ENCODE measurements at places on chromosomes 3 and 15.

GRCh38 chr3:8485141-8485870, 16.3 kb upstream of the LMCD1 start:
- DNase-seq = no peak

DNA sequence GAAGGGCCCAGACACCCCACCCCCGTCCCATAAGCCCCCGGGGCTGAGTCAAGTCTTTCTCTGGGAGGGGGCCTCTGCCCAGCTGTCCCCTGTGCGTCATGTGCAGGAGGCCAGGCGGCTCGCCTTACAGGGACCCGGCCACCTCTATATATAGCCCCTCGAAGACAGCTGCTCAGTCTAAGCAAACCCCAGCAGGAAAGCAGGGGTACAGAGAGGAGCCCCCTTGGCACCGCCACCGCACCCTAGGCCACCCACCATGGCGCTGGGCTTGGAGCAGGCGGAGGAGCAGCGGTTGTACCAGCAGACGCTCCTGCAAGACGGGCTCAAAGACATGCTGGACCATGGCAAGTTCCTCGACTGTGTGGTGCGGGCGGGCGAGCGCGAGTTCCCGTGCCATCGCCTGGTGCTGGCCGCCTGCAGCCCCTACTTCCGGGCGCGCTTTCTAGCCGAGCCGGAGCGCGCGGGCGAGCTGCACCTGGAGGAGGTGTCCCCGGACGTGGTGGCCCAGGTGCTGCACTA, at the start of gene KLHL40:
TSS of gene KLHL40 (plus strand) at position 175 of the 519 bp plus-strand sequence. CDS start at position 257, 82 bp downstream.
- DNase-seq = no peak

GRCh38 chr3:176595307-176595706, 602.0 kb downstream of the TBL1XR1 start:
- no peak for DNase-seq

DNA sequence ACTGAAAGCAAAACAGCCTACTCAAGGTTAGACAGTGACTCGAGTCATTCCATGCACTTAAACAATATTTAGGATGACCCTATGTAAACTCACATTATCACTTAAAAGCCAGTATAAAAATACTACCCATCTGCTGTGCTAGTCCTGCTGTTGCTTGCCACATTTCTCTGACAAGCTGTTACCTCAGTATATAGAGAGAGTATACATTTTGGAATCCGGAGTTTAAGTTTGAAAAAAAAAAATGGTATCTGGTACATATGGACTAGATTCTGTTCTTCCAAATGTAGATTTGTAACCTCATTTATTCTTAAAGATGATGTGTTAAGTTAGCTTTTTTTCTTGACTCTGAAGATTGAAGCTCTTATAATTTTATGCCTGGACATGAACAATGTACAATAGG, 503.8 kb upstream of the TPRG1 start:
- DNase-seq = no peak

DNA sequence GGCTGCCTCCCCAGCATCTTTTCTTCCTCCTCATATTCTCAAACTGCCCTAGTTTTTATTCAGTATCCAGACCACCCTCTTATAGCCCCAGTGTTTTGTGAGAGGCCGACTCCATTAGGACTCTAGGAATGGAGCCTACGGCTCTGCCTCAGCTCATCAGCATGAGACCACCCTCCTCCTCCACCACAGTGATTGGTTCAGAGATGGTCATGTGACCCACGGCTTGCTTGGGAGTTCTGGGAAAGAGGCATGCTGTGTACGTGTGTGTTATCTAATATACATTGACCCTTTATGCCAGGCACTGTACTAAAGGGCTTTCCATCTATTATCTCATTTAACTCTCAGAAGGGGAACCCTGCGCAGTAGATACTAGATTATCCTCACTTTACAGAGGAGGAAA, 17.8 kb upstream of the CMTM7 start:
- no peak for DNase-seq

DNA sequence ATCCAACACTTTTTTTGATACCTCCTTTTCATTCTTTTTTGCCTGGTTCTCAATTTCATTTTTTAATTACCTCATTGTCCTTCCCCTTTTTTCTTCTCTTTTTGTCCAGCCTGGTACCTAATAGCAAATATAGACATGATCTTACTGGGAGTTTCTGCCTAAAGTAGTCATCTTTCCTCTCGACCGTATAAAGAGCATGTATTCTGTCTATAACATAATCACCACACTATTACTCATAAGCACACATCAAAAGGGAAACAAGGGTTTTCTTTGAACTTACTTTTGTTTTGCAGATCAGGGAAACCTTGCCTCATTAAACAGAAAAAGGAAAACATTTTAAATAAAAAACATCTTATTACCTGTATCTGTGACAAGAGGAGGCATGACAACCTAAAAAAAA, 33.0 kb downstream of the FAM98B start:
- no peak for DNase-seq

GRCh38 chr3:58352626-58353025, 19.9 kb downstream of the PXK start:
- no peak for DNase-seq

GRCh38 chr3:9940746-9941145, 7.1 kb downstream of the CRELD1 start:
- no peak for DNase-seq

GRCh38 chr3:153087595-153088566, 74.1 kb upstream of the RAP2B start:
- DNase-seq = peak; percentile 90

GRCh38 chr3:190988102-190988501, 125.6 kb upstream of the GMNC start:
- no peak for DNase-seq

DNA sequence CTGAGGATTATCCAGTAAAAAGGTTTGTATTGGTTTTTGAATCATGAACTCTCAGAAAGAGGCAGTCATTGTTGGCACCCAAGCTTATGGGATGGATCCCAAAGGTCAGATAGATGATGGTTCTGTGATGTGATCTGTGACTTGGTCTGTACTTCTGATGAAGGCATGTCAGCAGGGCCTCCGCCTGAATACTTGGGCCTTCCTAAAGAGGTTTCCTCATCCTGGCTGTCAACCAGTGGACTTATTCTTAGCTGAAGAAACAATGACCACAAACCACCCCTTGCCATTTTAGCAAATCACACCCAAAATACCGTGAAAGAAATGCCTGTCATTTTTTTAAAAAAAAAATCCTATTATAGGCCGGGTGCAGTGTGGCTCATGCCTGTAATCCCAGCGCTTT, 48.2 kb upstream of the SLC9A9 start:
- no peak for DNase-seq

DNA sequence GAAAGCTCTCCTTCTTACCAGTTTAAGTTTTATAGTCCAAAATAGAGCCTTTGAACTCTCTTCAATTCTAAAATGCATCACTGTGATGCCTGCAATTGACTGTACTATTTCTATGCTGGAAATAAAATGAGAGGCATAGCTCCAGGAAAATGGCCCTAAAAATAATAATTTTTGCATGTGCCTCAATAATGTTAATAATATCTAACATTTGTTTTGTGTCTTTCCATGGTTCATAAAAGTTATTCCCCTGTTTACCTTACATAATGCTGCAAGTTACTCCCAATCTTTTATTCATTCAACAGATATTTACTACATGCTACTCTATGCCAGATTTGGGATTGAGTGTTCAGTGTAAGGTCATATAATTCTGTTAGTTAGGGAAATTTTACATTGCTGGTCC, 574.0 kb downstream of the RBMS3 start:
- DNase-seq = no peak

GRCh38 chr3:164732166-164732565, 346.1 kb downstream of the SI start:
- no peak for DNase-seq

- DNase-seq = no peak
Observed at GRCh38 chr3:130894130-130894985, 474 bp downstream of the ATP2C1 start.

GRCh38 chr15:68818769-68819494, 1.8 kb downstream of the ANP32A start:
- DNase-seq = no peak

DNA sequence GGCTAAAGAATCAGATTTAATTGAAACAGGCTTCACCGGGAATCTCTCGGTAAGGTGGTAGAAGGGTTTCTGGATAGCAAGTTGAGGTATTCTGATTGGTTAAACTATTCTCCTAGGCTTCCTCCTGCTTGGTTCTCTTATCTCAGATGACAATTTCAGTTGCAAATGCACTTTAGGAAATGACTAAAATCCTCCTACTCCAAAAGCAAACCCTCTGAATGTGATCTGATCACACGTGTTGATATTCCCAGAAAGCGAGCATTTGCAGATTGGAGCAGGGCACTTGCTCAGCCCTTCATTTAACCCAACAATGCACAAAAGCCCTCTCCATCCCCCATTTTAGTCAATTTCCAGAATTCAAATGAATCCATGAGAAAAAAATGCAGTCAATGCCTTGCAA, 55.6 kb upstream of the ICE2 start:
- no peak for DNase-seq

- no peak for DNase-seq
Observed at GRCh38 chr15:63908281-63908680, 74.5 kb upstream of the HERC1 start.

DNA sequence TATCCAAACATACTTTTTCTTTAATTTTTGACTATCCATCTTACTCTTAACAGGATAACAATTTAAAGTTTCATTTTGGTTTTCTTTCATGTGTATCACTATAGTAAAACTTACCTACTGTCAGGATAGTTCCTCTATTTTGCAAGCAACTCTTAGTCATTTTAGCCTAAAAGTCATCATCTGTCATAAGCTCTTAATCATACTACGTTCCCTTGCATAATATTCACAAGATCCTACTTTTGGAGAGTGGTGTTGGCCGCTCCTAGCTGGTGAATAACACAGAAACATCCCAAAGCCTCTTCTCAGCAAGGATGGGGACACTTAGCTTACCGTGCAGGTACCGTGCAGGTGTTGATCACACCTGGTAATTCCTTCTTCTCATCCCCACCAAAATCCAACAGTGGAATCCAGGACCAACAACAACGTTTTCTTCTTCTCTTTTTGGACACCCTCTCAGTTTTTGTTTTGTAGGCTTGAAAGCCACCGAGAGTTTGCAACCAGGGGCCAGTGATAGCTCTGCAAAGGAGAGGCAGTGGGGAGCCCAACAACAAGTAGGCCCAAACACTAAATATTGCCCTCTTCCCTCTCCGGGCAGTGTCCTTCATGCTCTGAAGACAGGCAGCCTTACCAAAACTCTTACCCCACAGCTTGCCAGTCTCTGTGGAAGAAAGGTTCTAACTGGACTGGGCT, 433 bp downstream of the FILIP1L start:
- no peak for DNase-seq

DNA sequence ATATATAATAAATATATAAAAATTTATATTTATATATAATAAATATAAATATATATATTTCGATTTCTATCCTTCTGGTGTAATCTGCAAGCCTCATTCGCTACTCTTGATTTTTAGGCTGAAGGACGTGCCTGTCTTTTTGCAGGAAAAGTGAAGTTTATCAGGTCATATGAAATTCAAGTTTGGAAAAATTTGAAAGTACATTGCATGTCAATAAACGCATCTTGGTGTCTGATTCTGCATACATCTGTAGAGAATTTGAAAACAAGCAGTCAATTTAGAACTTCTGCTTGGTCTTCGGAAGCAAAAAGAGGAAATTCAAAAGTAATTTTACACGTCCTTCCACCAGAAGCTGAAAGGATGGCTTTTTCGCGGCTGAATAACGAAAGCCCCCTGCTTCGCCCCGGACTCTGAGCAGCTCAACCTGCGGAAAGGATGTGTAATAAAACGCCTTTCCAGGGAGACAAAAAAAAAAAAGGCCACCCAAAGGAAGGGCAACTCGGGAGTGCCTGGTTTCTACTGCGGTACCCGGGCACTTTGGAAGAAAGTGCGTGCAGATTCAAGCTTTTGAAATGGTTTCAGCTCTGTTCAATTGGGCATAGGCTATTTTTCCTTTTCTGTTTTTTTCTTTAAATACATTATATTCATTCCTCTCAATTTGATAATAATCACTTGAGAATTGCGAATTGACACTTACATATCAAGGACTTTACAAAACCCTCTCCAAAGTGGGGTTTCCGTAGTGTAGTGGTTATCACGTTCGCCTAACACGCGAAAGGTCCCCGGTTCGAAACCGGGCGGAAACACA, 1.5 kb upstream of the MYNN start:
- DNase-seq = no peak

GRCh38 chr3:69232482-69232881, 110.1 kb upstream of the LMOD3 start:
- DNase-seq = no peak

GRCh38 chr3:78035131-78035641, 995.3 kb downstream of the ROBO2 start:
- DNase-seq = no peak

- no peak for DNase-seq
Observed at GRCh38 chr3:39327746-39328349, 1.7 kb upstream of the CCR8 start.

GRCh38 chr15:76931397-76932134, at the start of gene RCN2:
Gene RCN2, plus strand, starts transcription at chr15:76931749. Its CDS starts 93 bp downstream, at chr15:76931842.
- DNase-seq = peak; percentile 65

DNA sequence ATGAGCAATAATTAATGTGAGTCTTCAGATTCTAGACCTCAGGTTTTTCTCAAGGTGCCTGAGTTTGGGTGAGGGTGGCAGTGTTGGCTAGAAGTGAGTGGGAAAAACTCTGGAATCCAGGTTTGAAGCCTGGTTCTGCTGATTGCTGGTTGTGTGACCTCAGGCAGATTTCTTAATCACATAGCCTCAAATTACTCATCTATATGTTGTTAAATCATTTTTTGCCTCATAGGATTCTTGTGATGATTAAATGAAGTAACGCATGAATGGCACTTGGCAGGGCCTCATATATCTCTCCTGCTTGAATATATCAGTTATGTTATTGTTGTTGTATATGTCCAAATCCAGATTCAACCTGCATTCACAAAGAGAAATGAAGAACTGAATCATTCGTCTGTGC, 60.5 kb downstream of the NR2F2 start:
- DNase-seq = no peak

DNA sequence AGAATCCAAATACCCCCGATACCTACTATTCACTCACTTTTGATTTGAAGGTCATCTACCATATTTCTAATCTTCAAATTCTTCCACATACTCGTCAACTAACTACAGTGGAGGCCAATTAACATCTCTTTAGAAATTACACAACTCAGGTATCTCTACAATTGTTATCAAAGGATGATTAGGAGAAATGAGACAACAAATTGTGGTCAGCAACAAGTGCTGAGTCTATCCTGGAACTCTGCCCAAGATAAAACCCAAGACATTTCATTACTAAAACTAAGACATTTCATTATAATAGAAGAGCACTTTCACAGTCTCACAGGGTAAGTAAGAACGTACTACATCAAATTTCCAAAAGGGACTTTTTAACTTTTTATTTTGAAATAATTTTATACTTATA, 100.0 kb downstream of the TBC1D5 start:
- DNase-seq = no peak
